CD14-positive monocyte (primary cell): ENCODE measurements at places on chromosomes 2 and 18.

- no peak for DNase-seq
Observed at GRCh38 chr2:42897358-42897757, 105.0 kb upstream of the HAAO start.

GRCh38 chr2:100782380-100782878 is 37.5 kb upstream of the NPAS2 start:
- no peak for DNase-seq

DNA sequence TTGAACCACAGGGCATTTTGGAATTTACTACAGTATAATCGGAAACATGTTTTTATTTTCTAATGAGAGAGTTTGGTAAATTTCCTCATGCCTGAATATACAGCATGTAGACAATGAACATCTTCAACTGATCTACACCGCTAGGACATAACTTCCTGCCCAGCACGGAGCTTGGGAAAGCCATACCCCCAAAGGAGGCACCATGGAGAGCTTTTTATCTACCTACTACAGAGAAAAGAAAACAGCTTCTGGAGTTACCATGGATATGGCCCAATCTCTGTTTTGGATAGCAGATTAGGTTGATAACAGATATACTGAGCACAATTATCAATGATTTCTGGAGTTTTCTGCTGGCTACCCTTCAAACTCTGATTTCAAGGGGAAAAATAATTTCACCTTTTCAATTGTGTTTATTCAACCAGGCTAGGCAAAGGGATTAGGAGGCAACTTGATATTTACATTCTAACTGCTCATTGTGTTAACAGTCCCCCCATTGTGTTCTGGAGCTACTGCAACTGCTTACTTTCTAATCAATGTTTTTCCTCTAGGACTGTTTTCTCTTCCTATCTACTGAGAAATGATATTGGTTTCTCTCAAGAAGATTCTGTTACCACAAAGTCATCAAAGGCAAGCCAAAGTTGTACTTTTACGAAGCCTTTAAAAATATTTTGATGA is 123.0 kb upstream of the ARHGAP28 start:
- DNase-seq = no peak

GRCh38 chr2:233013027-233013461 is at the start of gene NGEF:
TSS of gene NGEF (minus strand) at chr2:233013256. CDS start at chr2:232974890, 38,366 bp downstream.
- no peak for DNase-seq

GRCh38 chr2:187566266-187566665 is 12.0 kb upstream of the TFPI start:
- no peak for DNase-seq

DNA sequence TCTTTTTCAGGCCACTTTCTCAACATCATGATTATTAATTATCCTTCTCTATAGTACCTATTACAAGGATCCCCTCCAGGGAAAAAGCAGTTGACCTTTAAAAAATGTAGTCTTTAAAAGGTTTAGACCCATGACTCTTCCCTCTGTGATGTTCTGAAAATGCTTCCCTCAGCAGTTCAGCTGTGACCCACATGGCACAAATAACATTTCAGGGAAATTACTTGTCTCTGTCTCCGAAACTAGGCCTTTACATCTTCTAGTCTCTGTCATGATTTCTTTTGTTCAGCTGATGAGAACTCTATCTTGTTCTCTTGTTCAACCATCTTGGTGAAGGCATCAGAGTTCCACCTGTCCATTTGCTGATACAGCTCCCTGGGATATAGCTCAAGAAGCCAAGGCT is 28.3 kb downstream of the LGALSL start:
- DNase-seq = no peak

DNA sequence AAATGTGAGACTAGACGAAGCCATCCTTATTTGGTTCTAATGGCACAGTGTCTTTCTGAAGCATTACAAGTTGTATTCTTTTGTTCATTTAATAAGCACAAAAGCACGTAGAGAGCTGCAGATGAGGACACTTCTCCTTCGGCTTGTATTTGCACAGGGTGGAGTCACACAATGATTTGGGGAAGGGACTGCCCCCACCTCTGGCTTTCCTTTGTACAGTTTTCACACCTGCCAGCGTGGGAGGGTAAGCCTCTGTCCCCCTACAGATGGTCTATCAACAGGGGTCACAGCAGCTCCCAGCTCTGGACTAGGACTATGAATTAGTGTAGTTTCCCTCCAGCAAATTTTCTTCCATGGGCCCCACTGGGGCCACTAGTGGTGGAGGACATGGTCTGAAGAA is 108.2 kb upstream of the KLHL14 start:
- no peak for DNase-seq

- DNase-seq = peak; percentile 3
Observed at GRCh38 chr2:60780721-60781120, 24.7 kb downstream of the PAPOLG start.

DNA sequence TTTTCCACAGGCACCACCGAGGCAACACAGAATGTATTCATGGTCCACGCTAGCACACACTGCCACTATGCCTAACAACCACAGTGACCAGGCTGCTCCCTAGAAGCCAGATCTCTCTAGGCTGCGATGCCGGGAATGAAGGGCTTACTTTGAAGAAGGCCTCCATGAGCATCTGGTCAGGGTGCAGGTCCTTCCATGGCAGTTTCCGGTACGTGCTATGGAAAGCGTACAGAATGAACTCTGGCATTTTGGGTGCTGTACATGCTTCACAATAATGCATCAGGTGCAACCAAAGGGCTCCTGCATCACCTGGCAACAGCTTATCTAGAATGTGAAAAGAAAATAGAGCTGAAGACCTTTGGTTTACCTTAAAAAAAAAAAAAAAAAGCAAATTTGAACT is 44.9 kb downstream of the SIGLEC15 start:
- DNase-seq = no peak

DNA sequence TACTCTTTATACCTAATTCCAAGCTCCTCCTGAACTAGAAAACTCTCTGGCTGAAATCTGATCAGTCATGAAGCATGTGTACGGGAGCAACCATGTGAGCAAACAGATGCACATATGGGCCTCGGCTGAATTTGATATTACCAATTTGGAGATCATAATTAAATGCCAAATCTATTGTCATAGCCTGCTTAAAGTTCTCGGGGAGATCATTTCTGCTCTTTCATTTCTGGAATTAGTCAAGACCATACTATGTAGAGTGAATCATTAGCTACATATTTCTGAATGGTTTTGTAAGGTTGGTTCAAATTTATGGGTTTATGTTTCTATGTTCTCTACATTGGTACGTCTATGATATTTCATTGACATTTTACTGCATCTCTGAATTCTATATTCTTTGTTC is 205.5 kb downstream of the UBE2E3 start:
- no peak for DNase-seq
